ENCODE measurements at places on chromosomes 4 and X.

- no peak overlapping the region for H3K4me3 ChIP-seq
- no peaks in the 10 kb centered on the region for H3K36me3 ChIP-seq
- peaks cover 6% of the 10 kb centered on the region for H3K4me1 ChIP-seq
- no peak for DNase-seq
- H3K27me3 ChIP-seq, result no peaks in the 10 kb centered on the region
Observed at GRCh38 chrX:44234541-44234940, 108.9 kb downstream of the EFHC2 start.

GRCh38 chr4:61440321-61440720 lies 240.2 kb downstream of the ADGRL3 start:
- H3K27ac ChIP-seq, result no peak overlapping the region
- no peaks in the 10 kb centered on the region for H3K4me1 ChIP-seq
- no peak overlapping the region for H3K4me3 ChIP-seq
- no peak for DNase-seq

DNA sequence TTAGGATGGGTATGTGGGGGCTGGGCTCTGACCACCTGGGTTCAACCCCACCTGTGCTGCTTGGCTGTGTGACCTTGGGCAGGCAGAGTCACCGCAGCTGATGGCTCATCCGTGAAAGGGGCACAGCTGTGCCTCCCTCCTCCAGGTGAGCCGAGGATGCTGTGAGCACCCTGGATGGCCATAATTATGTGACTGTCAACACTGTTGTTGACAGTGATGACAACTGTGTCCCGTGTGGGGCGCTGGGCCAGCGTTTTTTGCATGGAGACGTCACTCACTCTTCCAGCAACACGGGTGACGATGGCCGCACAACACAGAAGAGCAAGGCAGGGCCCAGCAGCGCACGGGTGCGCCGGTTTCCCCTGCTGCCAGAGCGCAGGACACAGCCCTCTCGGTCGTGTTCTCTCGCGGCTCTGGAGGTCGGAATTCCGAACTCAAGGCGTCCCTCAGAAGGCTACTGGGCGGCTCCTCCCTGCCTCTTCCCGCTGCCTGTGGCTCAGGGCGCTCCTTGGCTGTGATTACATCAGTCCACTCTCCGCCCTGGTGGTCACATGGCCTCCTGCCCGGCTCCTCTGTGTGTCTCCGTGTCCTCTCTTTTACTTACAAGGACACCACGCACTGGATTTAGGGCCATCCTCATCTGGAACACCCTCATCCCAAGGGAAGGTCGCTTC lies 1.3 kb downstream of the SH3TC1 start:
- no peak for DNase-seq
- peaks cover 37% of the 10 kb centered on the region for H3K4me1 ChIP-seq
- no peaks in the 10 kb centered on the region for H3K36me3 ChIP-seq

GRCh38 chrX:137749246-137749645 lies 183.3 kb downstream of the ZIC3 start:
- H3K27me3 ChIP-seq, result no peaks in the 10 kb centered on the region
- no peaks in the 10 kb centered on the region for H3K4me1 ChIP-seq
- no peaks in the 10 kb centered on the region for H3K36me3 ChIP-seq
- H3K4me3 ChIP-seq, result no peak overlapping the region

GRCh38 chr4:24071612-24072372 lies 181.9 kb upstream of the PPARGC1A start:
- DNase-seq, result no peak
- H3K4me3 ChIP-seq, result no peak overlapping the region
- no peaks in the 10 kb centered on the region for H3K27me3 ChIP-seq
- H3K27ac ChIP-seq, result no peak overlapping the region
- no peaks in the 10 kb centered on the region for H3K4me1 ChIP-seq

Data from pancreas (tissue), 10 donors.